Activated naive CD4-positive, alpha-beta T cell treated with anti-CD3 and anti-CD28 coated beads, Interleukin-2, amount 10 ng/mL, durations not matched to agents 5 hours and 36 hours (primary cell): ENCODE measurements at places on chromosomes 7 and 10. TPM values are rescaled to one million over a fixed set of nuclear protein-coding genes. Genes with fewer than 3 reads are reported as not detected.

The MYPN gene
- not detected for total RNA-seq

The CLRN3 gene
- total RNA-seq = not detected

The OR2A1 gene
- 0.13 TPM for total RNA-seq

The MMP21 gene
- not detected for total RNA-seq

The BTBD16 gene
- not detected for total RNA-seq

The HOXA6 gene
- total RNA-seq = not detected

The FAM13C gene
- total RNA-seq = not detected
